ENCODE measurements at places on chromosomes 2 and 18.

DNA sequence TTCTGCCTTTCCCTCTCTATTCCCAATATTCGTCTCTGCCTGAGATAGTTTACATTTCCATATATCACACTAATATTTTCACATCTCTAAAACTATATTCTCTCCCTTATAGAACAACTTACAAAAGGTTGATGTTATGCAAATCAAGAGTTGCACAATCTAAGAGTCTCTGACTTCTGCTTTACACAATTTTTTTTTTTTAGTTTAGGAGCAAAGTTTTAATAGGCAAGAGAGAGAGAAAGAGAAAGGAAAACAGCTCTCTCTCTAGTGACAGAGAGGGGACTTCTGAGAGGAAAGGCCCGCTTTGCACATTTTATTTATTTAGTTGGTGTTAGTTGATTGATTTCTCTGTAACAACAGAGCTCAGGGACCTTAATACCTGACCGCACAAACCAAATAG is 380.2 kb downstream of the TXNL1 start:
- no peak for DNase-seq

GRCh38 chr2:144469798-144470197 is 50.1 kb downstream of the ZEB2 start:
- no peak for DNase-seq

DNA sequence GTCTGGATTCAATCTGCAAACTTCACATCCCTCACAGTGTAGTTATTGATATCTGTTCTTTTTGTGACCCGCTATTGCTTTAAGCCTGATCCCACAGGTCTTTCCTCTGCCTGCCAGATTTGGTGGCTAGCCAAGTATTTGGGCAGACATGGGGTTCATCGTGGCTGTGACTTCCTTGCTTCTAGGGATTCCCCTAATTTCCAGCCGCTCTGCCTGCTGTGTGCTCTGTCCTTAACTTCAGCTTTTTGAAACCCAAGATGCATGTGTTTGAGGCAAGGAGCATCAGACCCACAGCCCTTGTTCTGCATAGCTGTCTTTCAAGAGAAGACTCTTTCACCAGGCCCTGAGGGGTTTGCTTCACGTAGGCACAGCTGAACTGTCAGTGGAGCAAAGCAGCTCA is 54.2 kb downstream of the NCAPH start:
- DNase-seq, result no peak

DNA sequence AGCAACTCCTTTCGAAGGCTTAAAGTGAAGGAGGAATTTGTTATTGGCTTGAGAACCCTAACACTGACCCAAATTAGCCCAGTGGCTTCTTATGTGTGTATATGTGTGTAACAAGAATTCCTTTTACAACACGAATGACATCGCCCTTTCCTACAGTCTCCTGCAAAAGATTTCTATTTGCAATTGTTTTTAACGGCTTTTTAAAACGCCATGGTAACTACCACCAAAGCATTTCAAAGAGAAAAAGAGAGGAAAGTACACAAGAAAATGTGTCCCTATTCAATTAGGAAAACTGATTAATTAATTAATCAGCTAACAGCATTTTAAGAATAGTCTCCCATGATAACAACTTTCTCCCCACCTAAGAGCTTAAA is 58.1 kb downstream of the PAX3 start:
- no peak for DNase-seq

DNA sequence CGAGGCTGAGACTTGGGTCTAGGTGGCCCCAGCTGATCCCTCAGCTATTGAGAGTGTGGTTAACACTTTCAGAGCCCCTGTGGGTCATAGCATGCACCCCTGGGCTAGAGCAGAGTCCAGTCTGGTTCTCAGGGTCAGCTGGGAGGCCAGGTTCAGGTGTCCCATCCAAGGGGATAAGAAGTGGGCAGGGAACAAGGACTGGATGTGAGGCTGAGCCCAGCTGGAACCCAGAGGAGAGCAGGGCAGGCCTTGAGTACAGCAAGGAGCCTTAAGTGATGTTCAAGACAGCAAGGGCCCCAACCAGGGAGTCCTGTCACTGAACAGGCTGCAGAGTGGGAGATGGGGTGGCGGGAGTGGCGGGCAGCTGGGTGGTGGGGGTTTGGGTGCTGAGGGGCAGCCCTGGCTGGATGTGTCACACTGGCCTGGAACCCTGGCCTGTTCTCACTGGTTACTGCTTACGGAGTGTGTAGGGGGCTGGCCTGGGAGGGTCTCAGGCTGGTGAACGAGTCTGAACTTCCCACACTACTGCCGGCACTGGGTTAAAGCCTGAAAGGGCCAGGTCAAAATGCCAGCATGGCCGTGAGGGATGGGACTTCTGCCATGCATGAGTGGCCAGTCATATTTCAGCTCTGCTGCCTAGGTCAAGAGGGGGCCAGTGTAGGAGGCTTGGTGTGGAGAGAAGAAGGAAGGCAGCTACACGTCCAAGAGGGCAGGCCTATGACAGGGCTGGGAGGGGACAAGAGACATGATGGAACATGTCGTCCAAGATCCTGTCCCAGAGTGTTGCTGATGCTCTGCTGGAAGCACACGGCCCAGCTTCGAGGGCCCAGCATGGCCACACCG is 13.6 kb downstream of the TMEM185B start:
- no peak for DNase-seq

DNA sequence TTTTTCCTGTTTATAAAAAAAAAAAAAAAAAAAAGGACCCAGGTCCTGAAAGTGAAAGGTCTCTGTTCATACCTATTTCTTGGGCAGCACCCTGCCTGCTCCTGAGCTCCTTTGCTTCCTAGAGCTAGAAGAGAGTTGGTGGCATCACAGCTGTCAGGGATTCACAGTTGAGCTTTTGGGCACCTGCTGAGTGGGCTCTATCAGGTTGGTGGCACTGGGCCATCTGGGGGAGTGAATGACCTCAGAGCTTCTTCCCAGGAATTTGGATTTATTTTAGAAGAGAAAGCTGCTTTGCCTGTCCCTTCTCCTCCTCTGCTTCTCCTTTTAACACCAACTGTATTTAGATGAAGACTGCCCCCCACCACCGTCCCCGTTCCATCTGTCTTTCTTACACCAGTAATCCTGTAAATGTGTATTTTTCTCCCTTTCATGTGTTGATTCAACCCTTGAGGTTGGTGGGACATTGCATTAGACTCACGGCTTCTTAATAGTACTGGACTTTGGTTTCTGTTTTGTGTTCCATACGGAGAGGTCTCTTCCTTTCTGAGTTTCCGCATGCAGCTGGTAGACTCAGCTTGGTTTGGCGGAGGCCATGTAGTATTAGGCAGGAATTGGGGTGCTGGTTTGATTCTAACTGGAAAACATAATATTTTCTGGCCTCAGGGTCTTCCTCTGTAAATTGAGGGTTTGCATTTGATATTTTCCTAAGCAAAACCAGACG is 7.6 kb upstream of the MGAT5 start:
- no peak for DNase-seq

GRCh38 chr2:43939695-43940256 is 56.0 kb downstream of the LRPPRC start:
- DNase-seq, result no peak

DNA sequence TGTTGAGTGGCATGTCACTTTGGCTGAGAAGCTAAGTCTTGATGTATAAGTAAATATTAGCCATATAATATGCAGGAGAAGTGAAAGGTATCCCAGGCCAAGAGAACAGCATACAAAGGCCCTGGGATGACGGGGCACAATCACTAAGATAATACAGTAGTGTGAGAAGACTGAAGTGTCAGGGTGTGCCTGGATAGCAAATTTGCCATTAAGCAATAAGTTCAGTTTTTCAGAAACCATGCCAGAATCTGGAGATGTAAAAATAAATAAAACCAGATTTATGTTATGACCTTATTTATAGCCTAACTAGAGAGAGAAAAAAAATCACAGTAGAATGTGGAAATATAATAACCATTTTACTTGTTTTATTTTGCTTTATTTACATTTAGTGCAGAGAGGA is 1858.7 kb upstream of the CELF4 start:
- DNase-seq, result no peak

GRCh38 chr2:133365117-133365516 is 203.1 kb downstream of the NCKAP5 start:
- DNase-seq, result no peak

DNA sequence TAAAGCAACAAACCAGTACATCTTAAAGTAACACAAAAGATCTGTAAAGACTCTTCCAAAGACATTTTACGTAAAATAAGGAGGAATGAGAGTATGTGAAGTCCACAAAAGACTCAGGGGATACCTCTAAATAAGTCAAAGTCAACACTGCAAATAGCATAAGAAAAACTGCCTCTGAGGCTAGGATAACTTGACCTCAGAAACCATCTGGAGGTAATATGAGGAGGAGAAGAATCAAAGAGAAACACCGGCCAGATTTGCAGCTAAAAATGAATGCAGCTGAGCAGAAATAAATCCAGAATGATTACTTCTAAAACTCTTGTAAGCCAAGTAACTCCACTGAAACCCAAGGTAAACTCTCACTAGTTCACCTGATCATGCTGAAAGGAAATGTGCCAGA is 52.2 kb upstream of the ERMN start:
- no peak for DNase-seq

GRCh38 chr2:141482697-141483096 is 648.1 kb downstream of the LRP1B start:
- no peak for DNase-seq

DNA sequence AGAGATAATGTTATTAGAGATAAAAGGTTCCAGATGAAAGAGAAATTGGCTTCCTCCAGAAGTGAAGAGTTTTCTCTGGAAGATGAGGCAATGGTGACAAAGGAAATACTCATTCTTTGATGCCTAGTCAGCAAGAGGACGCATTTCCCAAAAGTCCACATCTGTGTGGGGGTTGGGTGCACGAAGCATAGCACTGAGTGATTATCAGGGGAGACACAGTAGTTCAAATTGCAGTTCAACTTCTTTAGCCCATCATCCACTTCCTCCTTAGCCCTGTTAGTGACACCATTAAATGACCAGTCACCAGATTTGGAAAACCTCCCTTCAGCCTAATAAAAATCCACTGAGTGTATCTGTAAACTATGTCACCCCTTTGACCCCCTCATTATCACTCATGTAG is 80.9 kb upstream of the PHLPP1 start:
- DNase-seq, result no peak

DNA sequence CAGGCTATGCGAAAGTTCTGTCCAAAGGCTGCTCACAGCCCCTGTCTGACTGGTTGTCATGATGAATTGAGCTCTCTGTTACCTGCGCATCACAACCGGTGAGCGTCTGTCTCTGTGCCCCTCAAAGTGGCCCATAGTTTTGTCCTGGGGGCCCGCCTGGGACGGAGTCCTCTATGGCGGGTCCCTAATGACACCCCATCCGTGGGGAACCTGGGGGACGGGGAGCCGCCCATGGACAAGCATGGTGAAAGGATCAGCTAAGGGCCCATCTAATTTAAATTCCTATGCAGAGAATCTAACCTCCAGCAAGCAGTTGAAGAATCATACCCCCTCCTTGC is 473 bp downstream of the ELMOD3 start:
- no peak for DNase-seq

DNA sequence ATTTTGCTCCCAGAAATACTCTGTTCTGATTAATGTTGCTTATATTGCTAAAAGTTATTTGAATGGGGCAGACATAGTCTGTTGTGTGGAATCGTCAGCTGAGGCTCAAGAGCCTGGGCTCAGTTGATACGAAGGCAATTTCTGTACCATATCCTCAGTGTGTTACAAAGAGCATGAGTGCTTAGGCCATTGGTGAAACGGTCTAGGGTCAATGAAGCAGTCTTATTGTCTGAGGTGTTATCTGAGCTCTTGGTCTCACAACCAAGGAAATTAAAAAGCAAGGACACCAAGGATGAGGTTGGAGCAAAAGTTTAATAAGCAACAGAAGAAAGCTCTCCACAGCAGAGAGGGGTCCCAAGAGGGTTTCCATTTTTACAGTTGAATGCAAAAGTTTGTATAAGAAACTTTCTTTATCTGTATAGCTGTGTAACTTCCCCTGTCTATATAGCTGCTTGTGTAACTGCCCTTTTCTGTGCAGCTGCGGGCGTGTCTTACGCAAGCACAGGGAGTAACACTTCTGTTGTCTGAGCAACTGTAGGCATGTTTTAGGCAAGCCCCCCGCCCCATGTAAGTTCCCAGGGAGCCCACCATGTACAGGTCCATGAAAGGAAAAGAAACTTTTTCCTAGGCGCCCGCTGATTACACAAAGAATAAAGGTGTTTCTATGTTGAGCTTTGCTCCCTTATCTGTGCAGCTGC is 40.6 kb upstream of the DSC1 start:
- no peak for DNase-seq

DNA sequence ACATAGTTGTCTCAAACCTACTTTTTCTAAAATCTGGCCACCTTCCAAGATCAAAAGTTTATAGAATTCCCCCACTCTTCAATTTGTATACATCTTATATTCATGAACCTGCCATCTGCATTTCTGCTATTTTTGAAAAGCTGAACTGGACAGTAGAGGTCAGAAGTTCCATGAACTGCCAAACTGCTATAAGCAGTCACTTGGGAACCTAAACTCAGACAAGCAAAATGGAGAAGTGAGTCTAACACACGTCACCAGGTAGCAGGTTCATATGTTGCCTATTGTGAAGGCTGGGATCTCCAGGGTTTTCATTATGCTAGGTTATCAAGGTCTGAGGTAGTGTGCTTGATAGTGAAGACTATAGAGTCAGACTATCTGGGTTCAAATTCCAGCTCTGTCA is 2.0 kb upstream of the MYO1B start:
- DNase-seq, result no peak

- no peak for DNase-seq
These were observed 91.1 kb upstream of the ARHGAP28 start for GRCh38 chr18:6638447-6638846.

DNA sequence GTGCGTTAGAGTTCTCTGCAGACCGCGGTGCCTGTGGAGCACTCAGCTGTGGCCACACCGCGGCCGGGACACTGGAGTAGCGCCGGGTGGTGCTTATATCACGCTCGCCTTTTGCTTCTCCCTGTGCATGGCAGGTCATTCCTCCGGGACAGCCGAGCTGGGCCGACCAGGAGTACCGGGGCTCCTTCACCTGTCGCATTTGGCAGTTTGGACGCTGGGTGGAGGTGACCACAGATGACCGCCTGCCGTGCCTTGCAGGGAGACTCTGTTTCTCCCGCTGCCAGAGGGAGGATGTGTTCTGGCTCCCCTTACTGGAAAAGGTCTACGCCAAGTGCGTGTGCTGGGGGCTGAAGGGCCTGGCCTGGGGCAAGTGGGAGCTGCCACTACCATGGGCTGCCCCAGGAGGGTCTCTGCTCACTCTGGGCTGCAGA is 4.2 kb downstream of the CAPN10 start:
- DNase-seq, result no peak

- DNase-seq, result no peak
These were observed 5.0 kb upstream of the EVA1A start for GRCh38 chr2:75565472-75566462.

All from activated T-helper 9 cell treated with anti-CD3 and anti-CD28 coated beads, Interleukin-2, amount 50 U/mL, for 16 hours (primary cell).